NCI-H1417 treated with DMSO at 0.1 percent for 48 hours (cell line): ENCODE measurements at places on chromosomes 3 and 15.

DNA sequence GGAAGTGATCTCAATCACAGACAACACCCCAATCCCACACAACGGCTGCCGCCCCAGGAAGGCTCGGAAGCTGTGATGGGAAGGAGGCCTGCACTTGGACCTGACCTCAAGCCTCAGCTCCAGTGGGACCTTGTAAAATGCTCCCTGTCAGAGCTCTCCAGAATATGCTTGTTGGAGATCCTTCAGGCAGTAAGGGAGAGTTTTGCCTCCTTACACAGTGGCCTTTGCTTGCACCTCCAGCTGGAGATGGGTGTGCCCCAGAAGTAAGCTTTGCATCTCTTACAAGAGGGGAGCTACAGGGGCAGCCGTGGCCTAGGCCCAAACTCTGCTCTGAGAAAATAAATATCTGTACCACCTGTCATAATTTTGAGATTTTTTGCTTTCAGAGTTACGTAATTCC is 10.4 kb downstream of the MRPS11 start:
- no peak for DNase-seq

- no peak for DNase-seq
Observed at GRCh38 chr3:152235709-152236298, 32.9 kb upstream of the MBNL1 start.

GRCh38 chr3:16456784-16457415 is 56.6 kb downstream of the RFTN1 start:
- no peak for DNase-seq

GRCh38 chr15:99433026-99433756 is 132.6 kb upstream of the MEF2A start:
- DNase-seq = no peak
